HT-29 (cell line): ENCODE measurements at places on chromosomes 1 and 21. TPM values are rescaled to one million over a fixed set of nuclear protein-coding genes. Genes with fewer than 3 reads are reported as not detected.

- DNase-seq = no peak
These were observed 42.3 kb downstream of the NEK7 start for GRCh38 chr1:198199105-198199504.

Gene C1orf94
- total RNA-seq = not detected in 2 replicates

Gene MYOG
- not detected in 2 replicates for total RNA-seq

Gene PIK3CD
- total RNA-seq = 0.03 and 0.05 TPM in 2 replicates

GRCh38 chr1:184929711-184930202 is 44.6 kb downstream of the NIBAN1 start:
- DNase-seq = peak; percentile 80

Gene LCA5L
- 0.81 TPM in 1 of 2 replicates, not detected in the other for total RNA-seq

DNA sequence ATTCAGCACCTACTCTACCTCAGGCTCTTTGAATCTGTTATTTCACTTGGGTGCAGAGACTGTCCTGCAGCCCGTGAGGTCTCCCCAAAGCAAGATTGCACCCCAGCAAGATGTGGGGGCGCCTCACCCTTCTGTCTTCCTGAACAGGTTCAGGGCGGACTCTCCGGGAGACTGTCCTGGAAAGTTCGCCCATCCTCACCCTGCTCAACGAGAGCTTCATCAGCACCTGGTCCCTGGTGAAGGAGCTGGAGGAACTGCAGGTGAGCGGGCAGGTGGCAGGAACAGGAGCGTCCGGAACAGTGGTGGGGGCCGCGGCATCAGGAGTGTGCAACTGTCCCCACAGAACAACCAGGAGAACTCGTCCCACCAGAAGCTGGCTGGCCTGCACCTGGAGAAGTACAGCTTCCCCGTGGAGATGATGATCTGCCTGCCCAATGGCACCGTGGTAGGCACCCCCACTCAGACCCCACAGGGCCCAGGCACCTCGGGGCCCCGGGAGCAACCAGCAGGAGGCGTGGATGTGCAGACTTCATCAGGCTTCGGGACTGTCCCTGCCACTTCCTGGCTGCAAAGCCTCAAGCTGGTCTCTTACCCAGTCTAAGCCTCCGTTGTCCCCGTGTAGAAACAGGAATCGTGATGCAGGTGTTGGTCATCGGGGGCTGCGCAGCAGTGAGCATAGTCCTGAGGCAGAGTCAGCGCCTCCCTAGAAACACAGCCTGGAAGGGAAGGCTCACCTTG is 5.9 kb upstream of the MTFR1L start:
- DNase-seq = no peak

DNA sequence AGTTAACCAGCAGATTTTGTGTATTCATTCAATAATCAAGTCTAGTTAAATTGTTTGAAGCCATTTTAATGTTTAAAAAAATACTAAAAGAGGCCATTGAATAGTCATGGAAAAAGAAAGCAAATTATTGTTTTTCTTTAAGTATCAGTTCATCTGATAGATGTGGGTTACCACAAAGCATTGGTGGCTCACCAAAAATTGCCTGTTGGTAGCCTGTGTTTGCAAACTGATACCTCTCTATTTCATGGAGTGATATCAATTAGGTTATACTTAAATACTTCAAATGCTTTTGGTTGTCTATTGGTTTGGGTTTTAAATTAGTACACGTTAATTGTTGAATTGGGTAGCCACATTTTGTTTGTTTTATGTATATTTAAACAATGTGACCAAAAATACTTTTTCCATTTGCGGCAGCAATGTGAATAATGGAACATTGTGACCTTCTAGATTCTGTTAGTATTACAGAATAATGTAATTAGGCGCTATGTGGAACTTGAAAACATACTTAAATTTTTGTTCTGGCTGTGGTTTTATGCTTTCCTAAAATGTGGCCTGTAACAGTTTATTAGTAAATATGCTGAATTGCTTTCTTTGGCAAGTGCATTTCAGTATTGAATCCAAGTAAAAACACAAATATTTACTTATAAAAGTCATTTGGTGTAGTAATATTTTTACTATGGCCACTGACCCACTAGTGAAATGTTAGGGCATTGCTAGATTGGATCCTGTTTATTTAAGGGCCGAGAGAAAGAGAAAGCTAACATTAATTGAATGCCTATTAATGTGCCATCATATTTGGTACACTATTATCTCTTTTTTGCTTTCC is 37.1 kb upstream of the NBL1 start:
- no peak for DNase-seq

- peak; percentile 31 for DNase-seq
These were observed 23.6 kb downstream of the ZBTB18 start for GRCh38 chr1:244074559-244075171.

DNA sequence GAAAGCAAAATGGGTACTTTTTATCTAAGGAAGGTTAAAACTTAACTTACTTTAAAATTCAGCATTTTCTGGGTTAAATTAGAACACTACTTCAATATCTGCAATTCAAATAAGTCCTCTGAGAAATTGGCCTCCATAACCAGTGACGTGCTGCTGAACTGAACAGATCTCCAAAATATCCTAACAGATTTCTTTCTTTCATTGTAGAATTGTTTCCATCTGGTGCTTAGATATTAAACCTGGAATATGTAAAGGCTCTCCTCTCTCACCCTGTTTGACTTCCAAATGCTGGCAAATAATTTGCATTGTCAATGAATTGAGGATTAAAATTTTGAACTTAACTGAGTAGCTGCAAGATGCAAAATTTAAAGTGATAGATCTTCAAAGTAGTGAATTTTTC is 316.9 kb upstream of the CXADR start:
- DNase-seq = no peak

Gene KRTAP11-1
- total RNA-seq = not detected in 2 replicates

GRCh38 chr1:166888373-166889111 is 12.5 kb upstream of the TADA1 start:
- no peak for DNase-seq

GRCh38 chr1:55064861-55065263 is 25.5 kb downstream of the PCSK9 start:
- no peak for DNase-seq

GRCh38 chr1:23529146-23530086 is 1.6 kb downstream of the E2F2 start:
- no peak for DNase-seq

GRCh38 chr1:77540501-77541161 is 141.8 kb downstream of the ZZZ3 start:
- no peak for DNase-seq

Gene ERICH3
- not detected in 2 replicates for total RNA-seq

DNA sequence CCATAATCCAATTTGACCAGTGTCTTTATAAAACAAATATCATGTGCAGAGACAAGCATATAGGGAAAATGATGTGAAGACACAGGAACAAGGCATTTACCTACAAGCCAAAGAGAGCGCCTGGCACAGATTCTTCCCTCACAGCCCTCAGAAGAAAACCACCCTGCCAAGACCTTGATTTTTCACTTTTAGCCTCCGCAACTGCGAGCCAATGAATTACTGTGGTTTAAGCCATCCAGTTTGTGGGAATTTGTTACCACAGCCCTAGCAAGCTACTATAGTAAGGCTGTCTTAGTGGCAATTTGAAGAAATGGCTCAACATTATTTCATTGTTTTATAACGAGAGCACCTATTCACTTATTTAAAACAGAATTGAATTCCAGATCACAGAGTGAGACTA is 85.7 kb upstream of the CCDC190 start:
- DNase-seq = no peak

GRCh38 chr1:205670611-205671430 is 9.5 kb downstream of the SLC45A3 start:
- no peak for DNase-seq

DNA sequence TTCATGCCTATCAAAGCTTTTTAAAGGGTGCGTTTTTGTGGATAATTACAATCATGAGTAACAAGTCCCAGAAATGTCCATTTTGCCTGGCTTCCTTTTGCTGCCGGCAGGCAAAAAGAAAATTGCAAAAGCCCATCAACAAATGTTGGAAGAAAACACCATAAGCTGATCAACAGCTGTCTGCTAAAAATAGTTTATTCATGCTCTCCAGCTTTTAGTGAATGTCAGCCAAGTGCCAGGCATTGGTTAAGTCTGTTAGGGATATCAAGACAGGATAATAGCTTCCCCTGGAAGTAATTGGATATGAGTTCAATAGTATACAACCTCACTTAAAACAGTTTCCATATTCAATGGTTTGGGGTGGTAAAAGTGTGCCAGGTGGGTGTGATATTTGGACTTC is 13.6 kb upstream of the AGMAT start:
- no peak for DNase-seq

- DNase-seq = no peak
These were observed 19.1 kb downstream of the PDIK1L start for GRCh38 chr1:26130695-26131094.

- no peak for DNase-seq
These were observed 48.9 kb downstream of the RHOU start for GRCh38 chr1:228784181-228784580.

DNA sequence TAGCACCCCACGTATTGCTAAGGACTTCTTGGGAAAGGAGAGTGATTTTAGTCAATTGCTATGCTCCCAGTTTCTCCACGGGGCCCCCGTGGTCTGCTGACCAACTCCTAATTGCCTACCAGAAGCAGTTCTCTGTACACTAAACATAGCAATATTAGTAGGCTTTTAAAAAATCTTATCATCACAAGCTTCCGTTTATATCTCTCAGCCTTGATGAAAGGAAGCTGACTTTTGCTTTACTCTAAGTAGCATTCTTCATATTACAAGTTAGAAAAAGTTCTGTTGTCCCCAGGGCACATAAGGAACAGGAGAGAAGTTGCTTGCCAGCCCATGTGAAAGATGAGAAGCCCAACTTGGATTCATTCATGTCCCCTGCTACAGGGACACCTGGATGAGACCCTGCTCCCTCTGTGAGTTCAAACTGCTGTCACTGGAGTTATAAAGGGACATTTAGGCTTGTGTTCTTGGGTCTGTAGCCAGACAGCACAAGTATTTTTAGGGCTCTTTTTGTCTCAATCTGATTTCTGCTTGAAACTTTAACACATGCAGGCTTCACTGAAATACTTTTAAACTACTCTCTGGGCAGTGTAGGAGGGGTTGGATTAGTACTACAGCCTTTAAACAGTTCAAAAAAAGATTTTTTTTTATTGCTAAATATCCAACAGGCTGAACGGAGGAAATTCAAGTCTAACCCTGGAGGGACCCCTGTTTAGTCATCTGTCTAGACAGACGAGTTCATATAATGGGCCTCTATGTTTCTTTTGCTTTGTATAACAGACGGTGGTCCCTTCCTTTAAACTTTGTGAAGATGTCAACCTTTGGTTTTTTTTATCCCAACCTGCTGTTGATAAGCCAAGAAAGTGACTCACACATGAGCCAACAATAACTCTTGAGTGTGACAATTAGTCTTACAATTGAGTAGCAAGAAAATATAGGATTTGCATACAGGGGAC is 29.5 kb downstream of the TGFB2 start:
- DNase-seq = no peak

DNA sequence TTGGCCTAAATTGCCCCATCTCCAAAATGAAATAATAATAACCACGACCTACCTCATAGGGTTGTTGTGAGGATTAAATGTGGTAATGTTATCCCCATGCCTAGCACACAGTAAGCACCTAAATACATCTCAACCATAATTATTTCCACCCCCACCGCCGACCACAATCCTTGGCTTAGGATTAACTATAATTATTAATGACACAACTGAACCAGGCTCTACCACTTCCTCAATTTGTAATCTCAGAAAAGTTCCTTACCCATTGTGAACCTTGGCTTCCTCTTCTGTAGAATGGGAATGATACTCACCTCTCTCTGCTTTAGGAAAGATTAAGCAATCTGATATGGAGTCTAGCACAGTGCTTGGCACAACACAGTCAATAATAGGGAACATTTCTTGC is 44.3 kb upstream of the TACSTD2 start:
- DNase-seq = no peak

DNA sequence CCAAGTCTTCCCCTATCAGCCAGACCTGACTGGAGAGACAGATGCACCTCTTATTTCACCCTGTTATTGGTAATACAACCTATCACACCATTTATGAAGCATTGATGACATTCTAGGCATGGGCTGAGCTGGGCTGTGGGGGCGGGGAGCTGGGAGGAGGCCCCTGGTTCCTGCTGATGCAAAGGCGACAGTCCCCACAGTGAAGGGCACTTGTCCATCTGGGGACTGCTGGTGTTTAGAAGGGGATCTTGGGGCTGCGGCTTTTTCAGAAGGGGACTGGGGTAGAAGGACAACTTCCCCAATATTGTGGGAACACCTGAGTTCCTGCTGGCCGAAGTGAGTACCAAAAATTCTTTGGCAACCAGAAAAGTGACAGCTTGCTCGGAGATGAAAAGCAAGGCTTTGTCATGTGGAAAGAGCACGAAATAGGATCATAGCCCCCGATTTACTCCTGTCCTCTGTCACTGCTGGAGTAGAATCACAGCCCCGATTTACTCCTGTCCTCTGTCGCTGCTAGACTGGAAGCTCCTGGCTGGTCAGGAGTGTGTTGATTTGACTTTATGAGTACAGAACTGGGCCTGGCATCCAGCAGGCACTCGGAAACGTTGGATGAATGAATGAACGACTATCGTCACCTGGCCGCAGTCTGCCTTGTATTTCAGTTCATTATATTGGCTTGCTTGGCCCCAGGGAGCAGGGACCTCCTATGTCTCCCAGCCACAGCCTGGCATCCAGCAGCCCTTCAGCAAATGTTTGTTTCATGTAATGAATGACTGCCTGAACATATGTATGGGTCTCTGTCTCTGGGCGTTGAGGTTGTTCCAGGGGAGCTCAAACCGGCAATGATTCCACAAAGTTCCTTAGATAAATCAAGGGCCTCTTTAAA is 16.5 kb upstream of the ETV3L start:
- DNase-seq = no peak

GRCh38 chr1:67740543-67740942 is 55.5 kb downstream of the GADD45A start:
- no peak for DNase-seq

DNA sequence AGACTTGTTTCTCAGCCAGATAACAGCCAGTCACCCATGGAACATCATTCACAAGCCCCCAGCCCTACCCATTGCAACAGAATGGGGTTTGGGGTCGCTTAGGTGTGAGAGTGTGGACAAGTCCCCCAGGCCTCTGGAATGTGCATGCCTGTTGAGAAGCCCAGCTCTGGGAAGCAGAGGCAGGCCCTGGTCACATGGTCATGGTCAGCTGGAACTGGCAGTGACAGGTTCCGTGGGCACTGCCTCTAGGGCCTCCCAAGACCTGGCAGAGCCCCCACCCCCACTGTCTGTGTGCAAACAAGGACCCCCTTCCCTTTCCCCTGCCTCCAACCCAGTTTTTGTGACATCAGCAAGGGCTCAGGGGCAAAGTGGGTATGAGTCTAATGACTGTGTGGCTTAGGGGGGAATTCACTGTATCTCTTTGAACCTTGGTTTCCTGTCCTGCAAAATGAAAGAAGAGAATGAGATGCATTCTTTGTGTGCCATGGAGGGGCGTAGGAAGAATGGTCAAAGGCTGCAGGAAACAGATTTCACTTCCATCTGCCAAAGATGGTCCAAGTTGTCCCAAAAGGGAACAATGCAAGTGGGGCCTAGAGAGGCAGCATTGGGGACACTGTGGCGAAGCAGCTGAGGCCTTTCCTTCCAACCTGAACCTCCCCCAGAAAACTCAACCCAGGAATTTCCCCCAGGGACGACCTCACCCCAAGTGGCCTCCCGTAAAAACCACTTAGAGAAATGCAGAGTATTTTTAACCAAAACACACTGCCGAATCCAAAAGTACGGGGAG is 34.7 kb upstream of the SELENON start:
- no peak for DNase-seq

Gene FTCD
- total RNA-seq = 0.33 TPM in 1 of 2 replicates, not detected in the other

Gene PRMT6
- total RNA-seq = 23.8 and 24.5 TPM in 2 replicates

GRCh38 chr1:203797948-203798655 is 2.7 kb downstream of the ZBED6 start:
- peak; percentile 33 for DNase-seq
